ENCODE measurements at places on chromosomes 6 and 20.

DNA sequence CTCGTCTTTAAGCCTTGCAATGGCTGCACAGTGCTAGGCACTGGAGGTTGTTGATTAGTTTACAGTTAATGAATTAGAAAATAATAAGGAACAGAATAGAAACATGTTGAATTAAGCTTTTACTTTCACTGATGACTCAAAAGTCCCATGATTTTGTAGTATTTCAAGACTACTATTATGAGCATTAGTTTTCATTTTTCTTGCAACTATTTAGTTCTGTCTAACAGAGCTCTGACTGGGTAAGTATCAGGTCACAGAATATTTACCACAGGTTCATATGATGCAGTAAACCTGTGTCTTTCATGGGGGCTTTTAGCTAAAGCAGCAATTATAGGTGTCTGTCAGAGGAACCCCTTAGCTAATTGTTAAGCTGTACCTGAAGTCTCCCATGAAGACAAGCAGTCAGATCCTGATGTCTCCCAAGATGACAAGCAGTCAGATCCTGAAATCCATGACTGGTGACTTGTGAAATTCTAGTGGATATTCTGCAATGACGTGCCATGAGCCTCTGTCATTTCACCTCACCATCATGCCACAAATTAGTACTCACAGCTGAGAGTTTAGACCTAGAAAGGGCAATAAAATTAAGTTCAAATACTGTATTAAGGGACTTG is 8.2 kb upstream of the GPR31 start:
- DNase-seq: no peak

DNA sequence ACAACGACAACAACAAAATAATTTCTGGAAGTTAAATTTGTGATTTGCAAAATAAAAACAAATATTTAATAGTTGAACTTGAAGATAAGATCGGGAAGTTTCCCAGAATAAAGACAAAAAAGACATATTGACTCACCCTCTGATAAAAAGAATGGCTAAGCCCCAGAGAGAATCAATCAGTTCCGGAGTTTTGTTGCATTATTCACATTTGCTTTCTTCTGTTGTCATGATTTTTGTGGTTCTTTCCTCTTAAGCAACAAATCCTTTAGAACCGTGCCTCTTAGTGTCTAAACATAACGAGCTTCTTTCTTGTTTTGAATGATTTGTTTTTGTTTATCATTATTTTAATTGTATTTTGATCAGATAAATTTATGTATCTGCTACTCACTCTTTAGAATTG is 337.7 kb upstream of the PRND start:
- DNase-seq: no peak

GRCh38 chr6:29516108-29516507 is 28.4 kb upstream of the MAS1L start:
- peak; percentile 3 for DNase-seq

GRCh38 chr20:64153410-64153809 is 10.8 kb upstream of the MYT1 start:
- no peak for DNase-seq

DNA sequence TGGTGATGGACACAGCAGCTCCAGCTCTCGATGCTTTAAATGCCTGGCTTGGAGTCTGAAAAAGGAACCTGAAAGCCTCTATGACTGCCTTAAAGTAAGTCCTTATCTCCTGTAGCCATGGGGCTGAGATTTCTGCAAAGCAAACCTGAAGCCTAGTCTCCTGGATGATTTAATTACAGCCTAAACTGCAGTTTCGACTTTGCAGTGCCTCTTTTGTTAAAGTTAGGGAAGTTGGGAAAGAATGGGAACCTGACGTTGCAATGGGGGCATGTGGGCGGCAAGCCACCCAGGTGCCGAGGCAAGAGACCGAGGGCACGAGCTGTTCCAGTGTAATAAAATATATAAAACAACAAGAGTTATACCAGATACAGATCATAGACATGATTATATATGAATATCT is 11.7 kb upstream of the TCFL5 start:
- DNase-seq: no peak

DNA sequence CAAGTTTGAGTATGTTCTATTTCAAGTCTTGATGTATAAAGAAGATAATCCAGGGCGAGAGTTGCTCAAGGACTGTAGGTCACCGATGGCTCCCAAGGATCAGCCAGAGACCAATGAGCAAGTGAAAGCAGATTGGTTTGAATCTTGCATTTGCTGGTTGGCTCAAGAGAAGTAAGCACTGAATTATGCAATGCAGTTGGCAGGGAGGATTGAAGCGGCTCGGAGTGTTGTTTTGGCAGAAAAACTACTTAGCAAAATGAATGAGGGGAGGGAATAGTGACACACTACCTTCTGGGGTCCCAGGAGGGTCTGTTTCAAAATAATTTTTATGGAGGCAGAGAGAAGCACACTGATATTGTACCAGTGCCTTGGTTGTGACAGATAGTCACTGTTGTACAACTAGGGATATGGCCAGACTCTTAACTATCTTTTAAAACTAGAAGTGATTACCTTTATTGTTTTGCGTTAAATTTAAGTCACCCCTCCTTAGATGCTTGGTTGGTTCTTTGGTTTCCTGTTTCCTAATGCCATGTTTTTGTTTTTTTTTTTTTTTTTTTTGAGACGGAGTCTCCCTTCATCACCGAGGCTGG is 15.7 kb downstream of the SASH1 start:
- DNase-seq: no peak

- DNase-seq: no peak
Measured at GRCh38 chr6:44679438-44680201, 292.1 kb downstream of the CDC5L start.

DNA sequence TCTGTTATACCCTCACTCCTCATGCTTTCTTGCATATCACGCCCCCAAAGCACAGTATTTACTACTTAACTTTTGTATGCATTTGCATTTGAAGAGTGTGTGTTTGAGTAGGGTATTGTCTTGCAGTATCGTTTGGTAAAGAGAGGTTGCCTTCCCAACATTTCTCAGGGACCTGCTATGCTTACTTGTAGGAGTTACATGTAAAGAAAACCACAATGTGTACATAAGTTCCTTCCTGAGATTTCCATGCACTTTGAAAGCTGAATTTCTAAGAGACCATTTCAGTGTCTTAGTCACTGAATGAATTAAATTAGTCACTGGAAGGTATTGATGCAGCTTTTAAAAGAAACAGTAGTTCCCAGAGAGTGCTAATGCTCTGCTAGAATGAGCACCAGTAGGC is 159.3 kb upstream of the LAMA2 start:
- DNase-seq: peak; percentile 11

- DNase-seq: no peak
Measured at GRCh38 chr6:101747160-101747559, 353.7 kb downstream of the GRIK2 start.

GRCh38 chr6:132598473-132598872 is 8.9 kb upstream of the TAAR5 start:
- no peak for DNase-seq

DNA sequence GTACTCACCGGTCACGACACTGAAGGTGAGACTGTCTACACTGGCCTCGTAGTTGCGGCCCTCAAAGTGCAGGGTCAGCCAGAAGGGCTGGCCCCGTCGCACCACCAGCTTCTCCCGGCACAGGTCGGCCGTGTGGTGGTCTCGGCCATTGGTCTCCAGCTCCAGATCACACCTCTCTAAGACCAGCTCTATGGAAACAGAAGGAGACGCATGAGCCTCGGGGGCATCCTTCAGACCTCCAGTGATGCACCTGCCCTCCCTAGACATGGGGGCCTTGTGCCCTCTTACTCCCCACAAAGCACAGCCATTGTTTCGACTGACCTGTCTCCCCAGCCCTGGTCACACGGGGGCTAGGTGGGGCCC is 3.7 kb downstream of the TGM2 start:
- DNase-seq: no peak

DNA sequence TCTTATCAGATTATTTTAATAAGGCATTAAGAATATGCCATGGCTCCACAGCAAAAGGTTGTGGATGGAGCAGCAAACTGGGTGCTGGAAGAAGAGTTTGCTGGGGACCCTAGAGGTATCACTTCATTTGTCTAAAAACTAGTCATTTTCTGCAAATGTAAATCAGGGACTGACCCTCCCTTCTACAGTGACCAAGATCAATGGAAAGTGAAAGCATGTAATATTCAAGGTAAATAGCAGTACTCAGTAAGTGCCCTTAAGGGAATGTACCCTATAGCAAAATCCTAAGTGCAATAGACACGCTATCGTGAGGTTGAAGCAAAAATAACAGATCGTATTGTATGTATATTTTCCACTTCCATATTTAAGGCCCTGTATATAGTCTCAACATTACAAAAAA is 38.7 kb downstream of the TRDN start:
- no peak for DNase-seq

DNA sequence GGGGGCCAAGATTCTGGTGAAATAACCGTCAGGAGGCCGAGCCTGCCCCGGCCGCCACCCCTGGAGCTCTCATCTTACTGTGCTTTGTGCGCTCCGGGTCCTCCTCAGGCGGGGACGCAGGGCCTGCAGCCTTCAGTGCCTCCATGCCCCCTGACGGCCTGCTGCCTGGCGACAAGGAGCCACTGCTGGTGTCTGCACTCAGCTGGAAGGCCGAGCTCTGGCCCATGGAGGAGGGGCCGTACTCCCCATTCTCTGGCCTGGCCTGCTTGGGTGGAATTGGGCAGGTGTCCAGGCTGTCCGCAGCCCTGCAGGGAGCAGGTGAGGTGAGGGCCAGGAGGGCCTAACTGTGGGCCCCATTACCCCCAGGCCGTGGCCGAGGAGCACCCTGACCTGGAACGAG is 5.3 kb downstream of the ZNF512B start:
- DNase-seq: no peak

DNA sequence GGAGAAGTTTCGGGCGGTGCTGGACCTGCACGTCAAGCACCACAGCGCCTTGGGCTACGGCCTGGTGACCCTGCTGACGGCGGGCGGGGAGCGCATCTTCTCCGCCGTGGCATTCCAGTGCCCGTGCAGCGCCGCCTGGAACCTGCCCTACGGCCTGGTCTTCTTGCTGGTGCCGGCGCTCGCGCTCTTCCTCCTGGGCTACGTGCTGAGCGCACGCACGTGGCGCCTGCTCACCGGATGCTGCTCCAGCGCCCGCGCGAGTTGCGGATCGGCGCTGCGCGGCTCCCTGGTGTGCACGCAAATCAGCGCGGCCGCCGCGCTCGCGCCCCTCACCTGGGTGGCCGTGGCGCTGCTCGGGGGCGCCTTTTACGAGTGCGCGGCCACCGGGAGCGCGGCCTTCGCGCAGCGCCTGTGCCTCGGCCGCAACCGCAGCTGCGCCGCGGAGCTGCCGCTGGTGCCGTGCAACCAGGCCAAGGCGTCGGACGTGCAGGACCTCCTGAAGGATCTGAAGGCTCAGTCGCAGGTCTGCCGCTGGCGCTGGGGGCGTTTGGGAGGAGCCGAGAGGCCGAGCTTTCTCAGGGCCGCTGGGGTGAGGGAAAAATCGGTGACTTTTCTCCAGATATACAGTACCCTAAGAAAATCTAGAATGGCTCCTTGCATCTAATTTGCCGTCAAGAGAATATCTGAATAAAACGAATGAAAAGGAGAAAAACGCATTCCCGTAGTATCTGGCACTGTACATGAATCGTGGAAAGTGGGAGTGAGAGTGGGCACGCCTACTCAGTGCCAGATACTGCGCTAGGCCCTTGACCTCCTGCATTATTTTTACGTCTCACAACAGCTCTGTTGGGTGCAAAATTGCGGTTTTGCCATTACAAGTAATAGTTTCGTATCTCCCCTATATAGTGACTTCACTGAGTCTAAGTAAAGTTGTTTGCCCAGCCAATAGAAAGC is 1.0 kb downstream of the CALHM6 start:
- DNase-seq: no peak

GRCh38 chr6:42280966-42281533 is 63.4 kb upstream of the MRPS10 start:
- DNase-seq: no peak

- DNase-seq: no peak
Measured at GRCh38 chr20:23186808-23187207, 100.7 kb upstream of the CD93 start.

- DNase-seq: no peak
Measured at GRCh38 chr20:23278172-23278571, 72.4 kb upstream of the NXT1 start.

GRCh38 chr20:33896509-33896908 is 85.4 kb downstream of the CHMP4B start:
- no peak for DNase-seq

GRCh38 chr6:16134430-16134829 is 5.5 kb downstream of the MYLIP start:
- DNase-seq: no peak

- DNase-seq: no peak
Measured at GRCh38 chr20:63751471-63752271, 12.1 kb downstream of the SLC2A4RG start.

DNA sequence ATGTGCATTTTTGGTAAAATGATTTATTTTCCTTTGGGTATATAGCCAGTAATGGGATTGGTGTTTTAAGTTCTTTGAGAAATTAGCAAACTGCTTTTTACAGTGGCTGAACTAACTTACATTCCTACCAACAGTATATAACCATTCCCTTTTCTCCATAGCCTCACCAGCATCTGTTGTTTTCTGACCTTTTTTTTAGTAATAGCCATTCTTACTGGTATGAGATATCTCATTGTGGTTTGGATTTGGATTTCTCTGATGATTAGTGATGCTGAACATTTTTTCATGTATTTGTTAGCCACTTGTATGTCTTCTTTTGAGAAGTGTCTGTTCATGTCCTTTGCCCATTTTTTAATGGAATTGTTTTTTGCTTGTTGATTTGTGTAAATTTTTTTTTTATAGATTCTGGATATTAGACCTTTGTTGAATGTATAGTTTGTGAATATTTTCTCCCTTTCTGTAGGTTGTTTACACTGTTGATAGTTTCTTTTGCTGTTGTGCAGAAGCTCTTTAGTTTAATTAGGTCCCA is 42.3 kb downstream of the STK4 start:
- no peak for DNase-seq

GRCh38 chr20:53608456-53609452 is 15.1 kb upstream of the ZNF217 start:
- no peak for DNase-seq

DNA sequence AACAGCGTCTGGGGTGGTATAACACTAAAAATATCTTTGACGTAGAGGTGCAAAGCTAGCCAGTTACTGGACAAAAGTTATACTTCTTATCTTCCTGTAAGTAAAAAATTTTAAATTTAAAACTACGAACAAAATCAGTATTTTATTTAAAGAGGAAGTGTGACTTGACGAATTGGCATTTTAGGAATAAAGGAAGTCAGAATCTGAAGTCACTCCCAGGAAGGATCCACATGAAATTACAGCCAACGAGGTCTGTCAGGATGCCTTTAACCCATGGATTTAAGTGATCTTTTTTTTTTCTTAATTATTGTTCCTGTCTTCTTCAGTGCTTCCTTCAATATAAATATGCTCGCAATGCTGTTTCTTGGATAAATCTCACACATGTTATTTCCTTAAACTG is 27.2 kb upstream of the SNX9 start:
- DNase-seq: no peak

- peak; percentile 25 for DNase-seq
Measured at GRCh38 chr6:79269877-79270276, 35.4 kb upstream of the HMGN3 start.

Data from fibroblast of skin of left quadriceps (primary cell).